Activated gamma-delta T cell treated with Interleukin-2 at 50 U/mL for 16 hours (primary cell): ENCODE measurements at places on chromosomes 4 and X.

DNA sequence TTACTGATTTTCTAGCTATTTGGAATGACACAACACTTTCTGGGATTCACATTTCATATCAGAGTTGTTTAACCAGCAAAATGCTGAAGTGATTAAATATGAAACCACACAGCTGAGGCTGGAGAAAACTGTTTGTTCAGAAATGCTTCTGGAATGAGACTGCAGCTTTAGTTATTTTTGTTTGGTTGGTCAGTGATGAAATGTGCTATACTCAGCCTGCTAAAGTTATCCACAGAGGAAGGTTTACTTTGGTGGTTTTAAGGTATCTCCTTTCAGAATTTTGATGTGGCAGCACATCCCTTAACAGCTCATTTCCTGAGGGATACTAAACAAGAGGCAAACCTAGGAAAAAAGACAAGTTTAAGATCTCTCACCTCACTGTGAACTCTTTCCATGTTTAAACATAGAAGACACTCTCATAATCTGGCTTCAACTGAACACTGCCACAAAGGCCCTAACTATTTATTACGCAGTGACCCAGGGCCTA is 106.6 kb upstream of the PDE5A start:
- DNase-seq, result no peak

DNA sequence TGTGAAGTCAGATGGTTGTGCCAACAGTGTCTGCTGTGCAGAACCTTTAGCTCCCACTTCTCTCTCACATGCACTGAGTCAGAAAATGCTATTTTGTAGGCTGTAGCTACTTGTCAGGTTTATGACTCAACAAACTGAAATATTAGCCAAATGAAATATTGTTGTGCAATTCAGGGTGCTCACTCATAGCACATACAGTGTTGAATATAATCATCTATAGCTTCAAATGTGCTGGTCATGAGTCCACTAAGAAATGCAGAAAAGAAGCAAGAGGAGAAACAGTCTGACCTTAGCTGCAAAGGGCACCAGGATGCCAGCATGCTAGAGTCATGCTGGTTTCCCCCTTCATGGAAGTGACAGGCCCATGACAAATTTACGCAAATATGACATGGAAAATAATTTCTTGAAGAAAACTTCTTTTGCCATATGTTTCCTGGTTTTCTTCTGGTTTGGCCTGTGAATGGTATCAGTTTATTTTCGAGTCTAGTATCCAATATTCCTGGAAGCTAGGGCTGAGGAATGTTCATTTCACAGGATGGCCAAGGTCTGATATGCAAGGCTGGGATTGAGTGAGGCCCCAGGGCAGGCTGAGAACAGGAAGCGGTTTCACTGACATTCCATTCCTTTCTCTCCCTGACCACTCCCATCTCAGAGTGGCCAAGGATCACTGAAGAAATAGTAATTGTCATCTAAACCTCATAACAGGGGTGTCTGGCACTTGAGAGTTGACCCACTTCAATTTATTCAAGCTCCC is 10.3 kb upstream of the CXCL2 start:
- DNase-seq, result no peak

DNA sequence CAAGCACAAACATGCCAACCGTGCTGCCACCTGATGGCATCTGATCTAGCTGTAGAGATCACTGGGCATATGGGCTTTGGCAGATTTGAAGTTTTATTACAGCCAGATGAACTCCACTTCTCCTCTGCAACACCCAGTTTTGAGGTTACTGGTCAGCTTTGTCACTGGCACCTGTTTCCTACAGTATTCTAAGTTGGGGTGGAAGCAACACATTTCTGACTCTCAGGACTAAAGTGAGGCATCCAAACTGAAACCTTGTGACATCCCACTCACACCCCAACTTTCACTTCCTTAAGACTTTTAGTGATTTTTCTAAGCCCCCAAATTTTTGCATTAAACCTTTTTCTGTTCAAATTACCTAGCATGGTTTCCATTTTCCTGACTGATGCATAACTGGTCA is 115.1 kb upstream of the PCDH18 start:
- no peak for DNase-seq

DNA sequence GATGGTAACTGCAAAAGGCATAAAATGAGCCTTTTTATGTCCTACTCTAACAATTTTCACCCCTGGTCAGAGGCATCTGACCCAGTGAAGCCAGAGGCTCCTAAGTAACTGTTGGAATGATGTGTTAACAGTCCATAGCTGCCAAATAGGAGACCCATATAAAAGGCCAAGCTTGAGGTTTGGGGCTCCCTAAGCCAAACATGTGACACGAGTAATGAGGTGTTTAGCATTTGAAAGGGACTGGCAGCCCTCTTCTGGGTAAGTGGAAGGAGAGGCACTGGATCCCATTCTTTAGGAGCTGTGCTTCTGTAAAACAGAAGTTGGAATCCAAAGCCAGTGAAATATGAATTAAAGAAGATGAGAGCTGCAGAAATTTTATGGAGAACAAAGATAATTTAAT is 100.6 kb upstream of the PNPLA4 start:
- no peak for DNase-seq

- peak; percentile 40 for DNase-seq
Measured at GRCh38 chr4:6892190-6892908, 17.3 kb upstream of the TBC1D14 start.

DNA sequence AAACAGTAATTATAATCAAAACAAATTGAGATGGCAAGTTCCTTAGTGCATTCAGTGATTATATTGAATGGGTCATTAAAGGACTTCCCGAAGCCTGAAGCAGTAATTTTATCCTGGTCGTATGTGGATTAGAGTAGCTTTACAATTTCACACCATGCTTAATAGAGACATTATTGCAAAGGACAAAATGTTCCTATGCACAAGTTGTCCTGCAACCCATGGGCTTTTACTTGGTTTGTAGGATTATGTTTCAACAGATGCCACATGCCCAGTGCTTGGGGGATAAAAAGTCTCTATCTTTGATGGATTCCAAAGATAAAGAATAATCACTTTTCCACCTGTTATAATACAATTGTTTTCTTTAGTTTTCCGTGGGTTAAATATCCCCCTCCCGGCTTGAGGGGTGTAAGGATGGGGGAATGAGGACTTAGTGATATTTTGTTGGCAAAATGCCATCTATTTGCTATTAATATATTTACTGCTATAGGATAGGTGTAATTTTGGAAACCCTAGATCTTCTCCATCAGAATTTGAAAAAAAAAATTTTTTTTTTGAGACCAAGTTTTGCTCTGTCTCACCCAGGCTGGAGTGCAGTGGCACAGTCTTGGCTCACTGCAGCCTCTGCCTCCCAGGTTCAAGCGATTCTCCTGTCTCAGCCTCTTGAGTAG is 156.5 kb upstream of the ETNPPL start:
- no peak for DNase-seq

DNA sequence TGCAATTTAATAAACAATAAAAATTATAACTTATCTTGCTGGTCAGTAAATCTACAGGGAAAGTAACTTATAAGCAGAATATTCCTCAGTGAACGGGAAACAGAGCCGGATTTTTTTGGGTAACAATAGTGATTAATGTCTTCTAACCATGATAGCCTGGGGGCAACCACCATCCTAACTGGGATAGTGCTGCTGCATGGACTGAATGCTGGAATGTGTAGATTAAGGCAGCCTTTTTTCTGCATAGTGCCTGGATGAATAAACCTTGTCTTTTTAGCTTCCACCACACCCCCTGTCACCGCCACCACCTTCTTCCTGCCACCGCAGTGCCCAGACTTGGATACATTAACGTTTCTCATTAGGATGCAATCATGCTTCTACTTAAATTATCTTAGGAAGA is 83.6 kb upstream of the LNX1 start:
- no peak for DNase-seq

DNA sequence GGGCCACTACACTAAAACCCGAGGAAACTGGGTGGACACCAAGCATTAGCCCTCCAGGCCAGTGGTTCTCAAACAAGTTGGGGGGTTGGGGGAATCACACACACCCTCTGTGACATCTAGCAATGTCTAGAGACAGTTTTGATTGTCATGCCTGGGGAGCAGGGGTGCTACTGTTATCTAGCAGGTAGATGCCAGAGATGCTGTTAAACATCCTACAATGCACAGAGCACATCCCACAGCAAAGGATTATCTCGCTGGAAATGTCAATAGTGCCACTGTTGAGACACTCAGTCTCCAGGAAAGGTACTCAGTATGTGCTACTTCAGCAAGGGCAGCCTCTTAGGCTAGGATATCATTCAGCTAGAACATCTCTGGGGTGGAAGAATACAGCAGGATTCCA is 1.3 kb downstream of the SMC1A start:
- DNase-seq, result no peak

DNA sequence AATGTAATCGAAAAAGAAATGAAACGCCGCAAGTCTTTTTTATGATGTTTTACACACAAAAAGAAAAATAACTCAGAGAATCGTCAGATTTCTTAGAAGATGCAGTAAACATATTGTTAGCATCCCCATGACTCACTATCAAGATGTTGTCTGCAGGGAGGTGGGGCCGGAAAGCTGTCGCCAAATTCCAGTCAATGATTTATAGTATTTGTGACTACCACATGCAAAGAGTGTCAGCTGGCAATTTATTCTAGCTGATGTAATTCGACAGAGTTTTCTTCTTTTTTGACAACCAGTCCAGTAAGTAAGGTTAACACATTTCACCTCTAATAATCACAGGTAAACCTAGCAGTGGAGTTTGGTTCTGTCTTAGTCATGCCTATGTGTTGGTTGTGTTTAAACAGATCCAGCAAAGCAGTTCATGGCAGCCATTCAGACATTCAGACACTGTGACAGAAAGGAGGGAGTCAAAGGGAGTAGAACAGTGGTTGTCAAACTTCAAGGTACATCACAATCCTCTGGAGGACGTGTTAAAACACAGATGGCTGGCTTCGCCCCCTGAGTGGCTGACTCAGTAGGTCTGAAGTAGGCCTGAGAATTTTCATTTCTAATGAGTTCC is 19.8 kb upstream of the PPP1R2C start:
- no peak for DNase-seq
